Choroid plexus epithelial cell (primary cell): ENCODE measurements at places on chromosomes 4 and X.

DNA sequence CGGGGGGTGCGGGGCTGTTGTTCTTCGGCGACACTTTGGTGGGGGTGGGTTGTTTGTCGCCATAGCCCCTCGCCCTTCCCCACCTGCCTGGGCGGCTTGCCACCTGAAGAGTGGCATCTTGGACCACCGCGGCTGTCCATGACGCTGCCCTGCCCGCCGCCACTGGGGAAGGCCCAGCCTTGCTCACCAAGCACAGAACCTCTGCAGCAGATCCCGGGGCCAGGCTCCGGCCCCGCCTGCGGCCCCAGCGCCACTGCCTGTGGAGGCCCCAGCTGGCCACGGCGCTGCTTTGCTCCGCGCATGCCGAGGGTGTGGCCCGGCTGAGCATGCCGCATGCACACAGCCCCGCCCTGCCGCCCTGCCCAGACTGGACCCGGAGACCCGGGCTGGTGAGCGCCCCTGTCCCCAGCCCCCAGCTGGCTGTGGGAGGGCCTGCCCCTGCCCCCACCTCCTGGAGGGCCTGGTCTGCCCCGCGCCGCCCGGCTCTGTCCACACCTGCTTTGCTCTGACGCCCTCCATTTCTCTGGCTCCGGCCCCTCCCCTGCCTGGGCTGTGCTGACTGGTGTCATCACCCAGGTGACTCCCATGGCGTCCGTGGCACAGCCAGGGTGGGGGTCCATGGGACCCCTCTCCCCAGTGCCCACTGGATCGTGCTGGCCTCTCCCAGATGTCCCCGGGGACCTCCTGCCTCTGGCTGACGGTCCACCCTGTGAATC is 5.3 kb downstream of the NAT8L start:
- DNase-seq = no peak

DNA sequence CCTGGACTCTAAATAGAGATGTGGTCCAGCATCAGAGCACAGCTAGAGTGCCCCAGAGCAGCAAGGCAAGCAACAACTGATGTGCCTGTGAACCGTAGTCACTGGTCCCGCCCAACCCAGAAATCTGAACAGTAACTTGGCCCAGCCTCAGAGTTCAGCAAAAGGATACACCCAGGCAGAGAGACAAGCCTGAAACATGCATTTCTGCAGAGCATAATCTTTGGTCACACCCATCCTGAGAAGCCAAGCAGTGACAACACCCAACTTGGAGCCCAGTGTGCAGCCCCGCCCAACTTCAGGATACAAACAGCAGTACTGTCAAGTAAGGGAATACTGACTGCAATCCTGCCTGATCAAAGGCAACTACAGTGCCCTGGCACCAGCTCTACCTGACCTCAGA is 78.9 kb downstream of the CCDC160 start:
- no peak for DNase-seq

GRCh38 chrX:47831788-47832187 is 4.9 kb upstream of the ZNF81 start:
- DNase-seq = peak; percentile 41

- DNase-seq = peak; percentile 61
These were observed 901 bp downstream of the JADE1 start for GRCh38 chr4:128810331-128810870.

DNA sequence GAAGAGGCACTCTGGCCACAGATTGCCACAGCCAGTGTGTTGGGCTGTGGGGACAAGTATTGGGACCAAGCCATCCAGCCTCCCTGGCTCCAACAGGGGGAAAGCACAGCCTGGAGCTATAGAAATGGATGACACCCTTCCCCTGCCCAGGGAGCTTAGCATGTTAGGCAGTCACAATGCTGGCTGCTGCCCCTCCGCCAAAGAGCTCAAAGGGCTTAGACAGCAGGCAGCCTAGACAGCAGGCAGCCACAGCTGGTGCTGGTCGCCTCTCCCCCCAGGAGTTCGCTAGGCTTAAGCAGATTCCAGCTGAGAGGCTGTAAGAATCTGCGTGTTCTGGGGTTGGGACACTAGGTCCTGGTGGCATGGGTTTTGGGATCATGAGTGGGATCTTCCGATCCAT is 94.5 kb upstream of the MXRA5 start:
- DNase-seq = no peak

GRCh38 chr4:147050356-147050765 is 104.7 kb upstream of the TTC29 start:
- peak; percentile 58 for DNase-seq

- peak; percentile 97 for DNase-seq
These were observed 75.0 kb downstream of the MGST2 start for GRCh38 chr4:139740531-139741041.

- DNase-seq = no peak
These were observed 107.2 kb downstream of the TBCK start for GRCh38 chr4:106208481-106209460.

DNA sequence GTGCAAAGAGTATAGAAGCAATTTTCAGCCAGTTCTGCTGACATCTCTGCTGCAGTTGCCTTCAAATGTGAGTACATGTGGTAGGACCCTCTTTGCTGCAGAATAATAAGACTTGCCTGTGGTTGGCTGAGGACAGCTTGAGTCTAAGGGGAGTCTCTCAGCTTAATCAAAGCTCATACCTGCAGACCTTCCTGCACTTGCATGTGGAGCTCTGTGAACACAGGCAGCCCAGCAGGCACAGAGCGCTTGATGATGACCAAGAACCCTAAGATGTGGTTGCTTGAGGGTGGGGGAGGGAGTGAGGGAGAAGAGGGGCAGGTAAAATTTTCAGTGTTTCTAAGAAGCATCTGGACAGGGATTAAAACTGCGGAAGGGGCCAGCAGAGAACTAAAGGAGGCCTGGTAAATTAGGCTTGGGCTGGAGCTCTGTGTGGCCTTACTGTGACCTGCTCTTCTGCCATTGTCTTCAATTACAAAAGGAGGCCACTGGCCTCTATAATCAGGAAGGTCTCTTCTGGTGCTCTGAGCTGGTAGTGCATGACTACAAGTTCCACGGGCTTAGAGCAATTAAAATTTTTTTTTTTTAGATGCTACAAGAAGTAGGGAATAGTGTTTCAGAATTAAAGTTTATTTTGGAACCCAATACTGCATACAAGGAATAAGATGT is 59.9 kb upstream of the CHRNA9 start:
- no peak for DNase-seq

GRCh38 chr4:77493120-77493752 is 112.4 kb upstream of the CXCL13 start:
- DNase-seq = no peak

DNA sequence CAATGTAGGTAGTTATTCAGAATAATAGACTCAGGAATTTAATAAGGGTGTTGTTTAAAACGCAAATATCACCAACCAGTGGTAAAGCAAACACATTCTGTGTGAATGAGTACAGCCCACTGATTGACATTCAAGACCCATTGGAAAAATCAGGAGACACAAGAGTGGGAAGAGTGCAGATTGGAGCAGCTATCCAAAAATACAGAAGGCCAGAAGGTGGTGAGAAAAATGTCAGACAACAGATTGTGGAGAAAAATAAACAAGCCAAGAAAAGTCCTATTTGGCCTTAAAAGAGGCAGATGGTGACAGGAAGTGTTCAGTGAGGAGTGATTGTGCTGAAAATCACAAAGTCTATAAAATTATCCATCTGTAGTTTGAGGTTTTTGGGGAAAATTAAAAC is 39.3 kb downstream of the CPE start:
- no peak for DNase-seq

GRCh38 chr4:56310401-56311125 is 76.7 kb downstream of the AASDH start:
- no peak for DNase-seq

- DNase-seq = no peak
These were observed 74.1 kb upstream of the UCP1 start for GRCh38 chr4:140642674-140643437.

GRCh38 chr4:154421618-154422017 is 70.0 kb downstream of the DCHS2 start:
- DNase-seq = no peak

GRCh38 chrX:39688576-39689375 is 409.0 kb downstream of the BCOR start:
- no peak for DNase-seq

- no peak for DNase-seq
These were observed 639.6 kb downstream of the CCSER1 start for GRCh38 chr4:90766837-90767236.

DNA sequence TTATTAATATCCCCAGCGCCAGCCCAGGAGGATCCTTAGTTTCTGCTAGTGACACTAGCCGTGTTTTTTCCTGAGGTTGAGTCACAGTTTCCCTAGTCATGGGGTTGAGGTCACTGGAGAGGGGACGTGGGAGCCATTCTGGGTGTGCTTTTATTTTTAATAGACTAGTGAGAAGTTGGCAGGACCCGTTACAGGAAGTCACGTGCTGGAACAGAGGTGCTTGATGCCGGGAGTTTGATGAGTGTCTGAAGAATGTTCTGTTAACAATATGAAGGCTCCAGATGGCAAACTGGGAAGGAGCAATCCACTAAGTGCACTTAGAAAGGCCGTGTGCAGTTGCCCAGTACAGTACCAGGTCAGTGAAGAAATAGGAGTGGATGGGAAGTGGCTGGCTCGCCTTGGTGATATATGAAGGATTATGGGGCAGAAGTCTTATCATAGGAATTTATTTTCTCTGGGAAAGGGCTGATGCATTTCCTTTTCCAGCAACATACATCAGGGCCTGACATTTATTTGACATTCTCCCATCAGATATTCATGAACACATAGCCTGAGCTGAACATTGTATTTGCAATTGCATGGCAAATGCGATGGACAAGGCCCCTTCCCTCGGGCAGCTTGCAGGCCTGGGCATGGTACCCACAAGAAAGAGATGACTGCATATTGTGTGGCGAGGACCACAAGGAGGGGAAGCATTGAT is 291.8 kb downstream of the FBXW7 start:
- no peak for DNase-seq

DNA sequence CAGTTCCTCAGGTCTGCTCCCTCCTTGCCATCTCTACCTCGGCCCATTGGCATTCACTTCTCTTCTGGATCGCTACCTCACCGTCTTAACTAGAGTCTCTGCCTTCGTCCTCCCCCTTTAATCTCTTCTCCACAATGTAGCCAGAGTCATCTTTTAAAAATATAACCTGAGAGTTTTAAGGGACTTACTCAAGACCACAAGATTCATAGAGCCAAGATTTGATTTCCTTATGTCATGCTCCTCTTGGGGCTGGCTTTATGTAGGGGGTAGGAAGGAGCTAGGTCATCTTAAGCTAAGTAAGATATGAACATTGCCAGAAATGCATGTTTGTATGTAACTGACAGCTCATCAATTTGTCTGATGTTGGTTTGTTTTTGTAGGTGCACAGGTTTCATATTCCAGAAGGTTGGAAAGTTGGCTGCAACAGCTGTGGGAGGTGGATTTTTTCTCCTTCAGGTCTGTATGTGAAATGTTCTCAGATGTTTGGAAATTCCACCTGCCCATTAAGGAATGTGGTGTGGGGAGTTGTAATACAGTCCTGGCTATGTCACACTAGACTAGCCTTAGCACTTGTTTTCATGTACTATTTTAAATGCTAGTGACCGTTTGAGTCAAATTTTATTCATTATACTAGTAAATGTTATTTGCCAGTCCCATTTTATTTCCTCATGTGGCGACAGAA is 19.6 kb downstream of the FUNDC2 start:
- no peak for DNase-seq

- DNase-seq = no peak
These were observed 8.2 kb downstream of the PDGFC start for GRCh38 chr4:156963419-156963818.

DNA sequence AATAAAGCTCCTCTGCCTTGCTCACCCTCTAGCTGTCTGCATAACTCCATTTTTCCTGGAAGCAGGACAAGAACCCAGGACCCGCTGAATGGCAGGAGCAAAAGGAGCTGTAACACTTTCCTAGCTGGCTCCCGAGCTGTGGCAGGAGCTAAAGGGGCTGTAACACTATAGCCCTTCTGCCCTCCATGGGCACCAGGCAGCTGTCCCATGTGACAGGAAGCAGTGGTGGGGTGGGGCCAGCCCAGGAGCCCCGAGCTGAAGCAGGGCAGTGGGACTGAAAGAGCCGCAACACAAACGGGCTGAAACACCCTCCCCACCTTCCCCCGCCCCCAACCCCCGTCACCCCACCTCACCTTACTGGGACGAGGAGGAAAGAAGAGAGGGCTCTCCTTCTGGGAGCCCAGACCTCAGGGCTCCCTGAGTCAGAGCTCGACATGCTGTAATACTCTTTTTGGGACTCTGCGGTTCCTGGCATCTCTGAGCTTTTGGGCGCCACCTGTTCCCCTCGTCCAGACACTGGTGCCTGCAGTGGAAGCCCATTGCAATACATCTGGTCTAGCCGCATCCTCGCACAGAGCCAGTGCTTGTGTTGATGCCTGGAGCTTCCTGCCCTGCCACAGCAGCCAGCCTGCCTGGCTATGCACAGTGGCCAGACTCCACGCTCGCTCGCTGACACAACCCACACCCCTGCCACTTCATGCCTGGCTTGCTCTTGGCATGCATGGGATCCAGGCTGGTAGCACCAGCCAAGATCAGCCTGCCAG is 39.4 kb downstream of the PPM1K start:
- DNase-seq = no peak

GRCh38 chr4:20676501-20677197 is 23.6 kb upstream of the PACRGL start:
- no peak for DNase-seq

DNA sequence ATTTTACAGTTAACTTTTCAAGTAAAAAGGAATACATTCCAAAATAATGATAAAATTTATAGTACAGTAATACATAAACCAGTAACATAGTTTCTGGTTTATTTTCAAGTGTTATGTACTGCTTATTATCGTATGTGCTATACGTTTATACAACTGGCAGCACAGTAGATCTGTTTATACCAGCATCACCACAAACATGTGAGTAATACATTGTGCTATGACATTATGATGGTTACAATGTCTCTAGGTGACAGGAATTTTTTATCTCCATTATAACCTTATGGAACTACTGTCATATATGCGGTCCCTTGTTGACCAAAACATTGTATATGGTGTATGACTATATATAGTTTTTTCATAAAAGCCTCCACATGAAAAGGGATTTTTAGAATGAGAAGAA is 256.9 kb downstream of the ANKRD50 start:
- DNase-seq = no peak

- DNase-seq = no peak
These were observed 20.1 kb downstream of the MMAA start for GRCh38 chr4:145639186-145639698.

- no peak for DNase-seq
These were observed 141.4 kb downstream of the AMELX start for GRCh38 chrX:11434607-11435006.

DNA sequence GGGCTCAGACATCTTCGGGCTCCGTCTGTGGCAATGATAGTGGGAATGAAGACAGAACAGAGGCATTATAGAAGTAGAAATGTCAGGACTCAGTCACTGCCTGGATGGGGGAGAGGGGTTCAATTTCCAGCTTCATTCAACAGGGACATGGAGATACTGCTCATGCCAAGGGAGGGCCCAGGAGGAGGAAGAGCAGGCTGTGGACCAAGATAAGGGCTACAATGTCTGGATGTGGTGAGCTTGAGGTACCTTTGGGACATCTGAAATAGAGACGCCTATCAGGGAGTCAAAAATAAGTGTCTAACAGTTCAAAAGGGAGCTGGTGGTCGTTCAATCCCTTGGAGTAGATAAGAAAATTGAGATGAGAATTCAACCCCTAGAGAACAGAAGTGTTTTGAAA is 34.5 kb downstream of the ELF4 start:
- DNase-seq = no peak
